ENCODE measurements at places on chromosomes 7 and 10.

GRCh38 chr10:17766731-17767130 is 14.7 kb downstream of the TMEM236 start:
- DNase-seq, result no peak

GRCh38 chr10:12340371-12340770 is 9.0 kb upstream of the CAMK1D start:
- no peak for DNase-seq

- DNase-seq, result peak; percentile 3
These were observed 58.5 kb downstream of the RASGEF1A start for GRCh38 chr10:43208147-43209073.

DNA sequence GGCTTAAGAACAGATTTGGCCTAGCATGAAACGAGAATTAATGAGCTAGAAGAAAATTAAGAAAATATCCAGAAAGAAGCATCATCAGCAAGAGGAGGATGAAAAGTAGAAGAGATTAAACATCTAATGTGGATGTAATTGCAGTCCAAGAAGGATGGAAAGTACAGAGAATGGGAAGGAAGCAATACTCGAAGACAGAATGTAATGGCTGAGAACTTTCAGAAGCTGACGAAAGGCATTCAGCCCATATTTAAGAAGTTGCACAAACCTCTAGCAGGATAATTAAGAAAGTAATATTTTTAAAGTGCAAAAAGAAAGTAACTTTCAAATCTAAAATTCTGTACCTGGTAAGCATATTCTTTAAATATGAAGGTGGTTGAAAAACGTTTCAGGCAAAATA is 60.7 kb downstream of the TRIM24 start:
- no peak for DNase-seq

DNA sequence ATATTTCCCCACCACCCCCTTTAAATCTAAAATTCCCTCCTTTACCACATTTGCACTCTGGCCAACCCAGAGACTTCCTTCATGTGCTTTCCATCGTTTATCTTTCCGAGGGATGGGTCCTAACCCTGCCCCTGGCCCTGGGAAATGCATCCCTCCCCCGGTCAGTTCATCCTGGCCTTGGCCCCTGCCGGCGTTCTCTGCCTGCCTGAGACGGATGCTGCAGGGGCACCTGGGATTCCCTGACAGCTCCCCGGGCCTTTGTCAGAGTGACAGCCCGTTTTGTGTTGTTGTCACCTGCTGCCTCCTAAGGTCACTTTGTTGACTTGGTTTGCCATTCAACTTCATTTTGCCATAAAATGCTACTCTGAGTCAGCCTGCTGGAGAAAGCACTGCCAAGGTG is 34.8 kb upstream of the PITRM1 start:
- DNase-seq, result no peak

DNA sequence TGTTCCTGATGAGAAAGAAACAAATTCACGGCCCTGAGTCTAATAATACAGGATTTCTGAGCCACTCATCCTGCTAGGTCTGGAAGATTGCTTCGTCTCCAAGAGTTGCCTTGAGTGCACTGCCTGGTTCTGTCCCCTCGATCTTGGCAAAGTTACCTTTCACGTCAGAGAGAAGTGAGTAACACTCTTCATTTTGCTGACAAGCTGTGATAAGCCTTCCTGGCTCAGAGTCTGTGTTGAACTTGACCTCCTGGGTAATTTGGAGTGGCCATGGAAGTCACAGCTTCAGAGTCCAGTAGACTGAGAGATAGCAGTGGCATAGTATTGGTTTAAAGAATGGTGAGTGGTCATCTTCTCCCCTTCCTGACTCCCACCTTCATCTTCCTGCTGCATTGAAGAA is 64.7 kb upstream of the LRGUK start:
- no peak for DNase-seq

DNA sequence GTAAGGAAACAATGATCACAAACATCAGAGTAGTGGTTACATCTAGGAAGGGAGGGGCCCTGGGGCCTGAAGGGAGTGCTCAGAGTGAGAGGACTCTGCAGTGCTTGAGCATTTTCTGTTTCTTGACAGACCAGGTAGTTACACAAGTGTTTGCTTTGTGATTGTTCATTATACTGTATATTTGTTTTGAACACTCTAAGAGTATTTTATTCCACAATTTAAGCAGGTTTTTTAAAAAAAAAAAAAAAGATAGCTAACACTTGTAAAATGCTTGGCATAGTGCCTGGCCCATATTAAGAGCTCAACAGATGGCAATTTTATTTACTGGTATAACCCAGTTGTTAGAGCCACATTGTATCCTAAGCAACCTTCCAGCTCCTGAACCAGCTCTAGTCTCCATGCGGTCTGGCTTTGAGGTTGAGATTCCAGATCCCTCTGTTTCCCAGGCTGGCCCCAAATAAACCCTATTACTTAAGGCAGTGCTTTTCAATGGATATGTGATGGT is 20.1 kb upstream of the ATXN7L1 start:
- DNase-seq, result no peak

- no peak for DNase-seq
These were observed 130.1 kb downstream of the TNS3 start for GRCh38 chr7:47451851-47452205.

GRCh38 chr10:15035385-15036301 is 8.1 kb upstream of the OLAH start:
- no peak for DNase-seq

DNA sequence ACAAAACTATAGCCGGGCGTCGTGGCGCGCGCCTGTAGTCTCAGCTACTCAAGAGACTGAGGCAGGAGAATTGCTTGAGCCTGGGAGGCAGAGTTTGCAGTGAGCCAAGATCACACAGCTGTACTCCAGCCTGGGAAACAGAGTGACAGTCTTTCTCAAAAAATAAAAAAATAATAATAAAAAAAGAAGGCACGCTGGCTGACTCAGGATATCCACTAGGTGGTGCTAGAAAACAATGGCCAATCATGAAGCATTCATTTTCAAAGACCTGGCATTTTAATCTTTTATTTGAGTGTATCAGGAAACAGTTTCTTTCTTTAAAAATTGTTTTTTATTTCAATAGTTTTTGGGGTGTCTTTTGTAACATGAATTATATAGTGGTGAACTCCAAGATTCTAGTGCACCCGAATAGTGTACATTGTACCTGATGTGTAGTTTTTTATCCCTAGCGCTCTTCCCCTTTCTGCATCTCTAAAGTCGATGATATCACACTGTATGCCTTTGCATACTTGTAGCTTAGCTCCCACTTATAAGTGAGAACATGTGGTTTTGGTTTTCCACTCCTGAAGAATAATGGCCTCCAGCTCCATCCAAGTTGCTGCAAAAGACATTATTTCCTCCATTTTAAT is 88.6 kb downstream of the LYZL1 start:
- no peak for DNase-seq

- DNase-seq, result no peak
These were observed 139.7 kb upstream of the PCBD1 start for GRCh38 chr10:71028066-71028465.
